ENCODE measurements at places on chromosomes 1 and 21.
A peak's percentile ranks its signal among the peaks of the same experiment; 100 is the strongest.

- DNase-seq = no peak
These were observed 6.1 kb downstream of the OSBPL9 start for GRCh38 chr1:51623025-51623424.

GRCh38 chr1:191343816-191344215 lies 814.4 kb upstream of the RGS18 start:
- DNase-seq = no peak

DNA sequence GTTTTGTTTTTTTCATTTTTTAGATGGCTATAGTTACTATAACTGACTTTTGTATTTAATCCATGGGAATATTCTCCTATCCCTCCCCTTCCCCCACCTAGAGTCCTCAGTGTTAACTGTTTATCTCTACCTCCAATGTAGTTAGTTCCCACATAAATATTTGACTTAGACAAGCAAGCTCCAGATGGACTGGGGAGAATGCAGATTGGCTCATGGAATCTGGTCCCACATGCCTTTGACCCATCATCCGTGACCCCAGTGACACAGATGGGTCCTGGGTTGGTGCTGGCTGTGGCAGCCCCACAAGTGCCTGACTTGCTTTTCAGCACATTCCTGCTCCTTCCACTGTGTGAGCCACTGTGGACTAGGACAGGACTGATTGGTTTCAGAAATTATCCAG lies 41.8 kb downstream of the ATP2B4 start:
- DNase-seq = no peak

GRCh38 chr1:223197923-223198627 lies 55.0 kb upstream of the TLR5 start:
- DNase-seq = no peak

DNA sequence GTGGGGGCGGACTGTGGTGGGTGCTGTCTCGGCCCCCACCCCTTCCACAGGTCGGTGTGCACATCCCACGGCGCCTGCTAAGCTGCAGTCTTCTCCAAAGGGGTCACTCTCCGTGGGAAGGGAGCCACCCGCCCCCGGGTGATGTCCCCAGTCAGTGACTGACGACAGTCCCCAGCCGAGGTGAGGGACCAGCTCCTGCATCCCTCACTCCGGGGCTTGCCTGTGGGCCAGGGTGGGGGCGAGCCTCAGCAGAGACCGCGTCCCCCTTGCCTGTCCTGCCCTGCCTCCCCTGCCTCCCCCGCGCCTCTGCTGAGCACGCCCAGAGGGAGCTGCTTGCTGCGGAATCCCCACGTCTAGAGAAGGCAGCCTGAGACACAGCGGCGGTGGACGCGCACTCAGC lies 35.9 kb upstream of the PDE9A start:
- DNase-seq = no peak

- no peak for DNase-seq
These were observed 25.6 kb upstream of the DMBX1 start for GRCh38 chr1:46464013-46464548.

DNA sequence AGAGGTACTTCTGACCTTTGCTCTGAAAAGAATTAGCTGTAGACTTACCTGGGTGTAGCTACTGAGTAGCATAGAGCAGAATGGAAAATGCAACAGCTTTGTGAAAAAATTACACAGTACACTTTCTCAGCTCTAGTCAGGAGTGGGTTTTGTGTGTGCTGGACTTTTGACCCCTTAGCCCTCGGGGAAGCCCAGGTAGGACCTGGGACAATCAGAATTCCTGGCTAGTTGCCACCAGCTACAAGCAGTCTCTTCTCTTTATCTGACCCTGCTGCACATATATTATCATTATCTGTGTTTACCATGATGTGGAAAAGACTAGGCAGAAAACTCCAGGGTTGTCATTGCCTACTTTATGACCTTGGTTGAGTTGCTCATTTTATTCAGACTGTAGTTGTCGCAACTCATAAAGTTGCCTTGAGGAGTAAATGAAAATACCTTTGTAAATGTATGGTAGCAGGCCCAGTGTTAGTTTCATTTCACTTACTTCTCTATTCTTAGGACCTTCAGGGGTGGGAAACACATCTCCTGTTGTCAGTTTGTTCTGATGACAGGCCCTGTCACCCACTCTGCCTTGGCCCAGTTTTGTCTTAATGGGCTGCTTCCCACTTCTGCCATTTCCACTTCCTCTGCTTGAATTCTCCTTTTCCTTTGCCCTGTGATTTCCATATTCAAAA lies 5.4 kb downstream of the NEK7 start:
- no peak for DNase-seq

GRCh38 chr1:57109247-57109646 lies 143.4 kb upstream of the C8B start:
- DNase-seq = no peak

- DNase-seq = no peak
These were observed 3.9 kb upstream of the MEF2D start for GRCh38 chr1:156504438-156504813.

DNA sequence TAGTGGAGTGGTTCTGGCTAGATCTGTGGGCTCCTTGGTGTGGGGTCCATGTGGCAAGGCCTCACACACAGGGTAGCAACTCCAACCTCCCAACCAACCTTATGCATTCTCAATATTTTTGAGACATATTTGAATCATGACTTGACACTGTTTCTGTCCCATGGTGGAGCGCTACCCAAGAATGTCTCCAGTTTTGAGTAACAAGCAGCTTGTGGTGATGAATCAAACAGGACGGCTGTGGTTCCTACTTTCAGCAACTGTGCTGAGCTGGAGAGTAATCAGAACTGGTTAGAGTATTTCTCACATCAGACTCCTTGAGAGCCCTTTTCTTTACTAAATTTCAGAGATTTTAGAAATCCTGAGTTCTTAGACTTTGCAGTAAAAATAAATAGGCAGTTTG lies 3.1 kb downstream of the LCE3D start:
- peak; percentile 6 for DNase-seq

All from activated T-cell treated with anti-CD3 and anti-CD28 coated beads for 48 hours (primary cell).